GM19239 (cell line): ENCODE measurements at places on chromosomes 3 and 15.

- no peak for DNase-seq
Measured at GRCh38 chr3:139830817-139831216, 104.2 kb upstream of the CLSTN2 start.

GRCh38 chr3:100209948-100210771, 50.6 kb upstream of the TBC1D23 start:
- DNase-seq, result peak; percentile 54

GRCh38 chr3:65619451-65619881, 419.3 kb downstream of the MAGI1 start:
- no peak for DNase-seq

DNA sequence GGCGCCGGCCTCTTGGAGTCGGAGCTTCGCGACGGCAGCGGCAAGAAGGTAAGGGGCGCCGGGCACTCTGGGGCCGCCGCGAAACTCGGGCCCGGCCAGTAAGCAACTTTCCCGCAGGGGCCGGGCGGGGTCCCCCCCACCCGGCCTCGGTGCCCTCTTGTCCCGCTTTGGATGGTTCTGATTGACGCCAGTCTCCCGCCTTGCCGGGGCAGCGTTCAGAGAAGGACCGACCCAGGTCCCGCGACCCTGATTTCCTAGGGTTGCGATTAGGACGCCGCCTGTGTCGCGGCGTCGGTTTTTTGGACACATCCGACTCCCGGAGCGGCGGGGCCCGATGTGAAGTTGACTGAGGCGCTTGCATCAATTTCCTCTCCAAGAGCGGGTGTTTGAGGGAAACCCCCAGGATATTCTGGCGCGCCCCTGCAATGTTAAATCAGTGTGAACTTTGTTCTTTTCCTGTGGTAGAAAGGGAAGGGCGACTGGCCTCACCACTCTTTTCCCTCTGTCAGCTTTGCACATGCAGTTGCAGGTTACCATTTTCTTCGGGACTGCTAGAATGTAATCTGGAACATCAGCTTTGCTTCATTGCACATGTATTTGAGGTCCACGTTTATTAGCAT, 755 bp downstream of the PDE8A start:
- no peak for DNase-seq

- DNase-seq, result no peak
Measured at GRCh38 chr3:126672340-126672739, 17.4 kb upstream of the TXNRD3 start.

- no peak for DNase-seq
Measured at GRCh38 chr3:187902041-187902471, 156.8 kb upstream of the BCL6 start.

- DNase-seq, result no peak
Measured at GRCh38 chr15:50257332-50257731, 8.2 kb downstream of the HDC start.

DNA sequence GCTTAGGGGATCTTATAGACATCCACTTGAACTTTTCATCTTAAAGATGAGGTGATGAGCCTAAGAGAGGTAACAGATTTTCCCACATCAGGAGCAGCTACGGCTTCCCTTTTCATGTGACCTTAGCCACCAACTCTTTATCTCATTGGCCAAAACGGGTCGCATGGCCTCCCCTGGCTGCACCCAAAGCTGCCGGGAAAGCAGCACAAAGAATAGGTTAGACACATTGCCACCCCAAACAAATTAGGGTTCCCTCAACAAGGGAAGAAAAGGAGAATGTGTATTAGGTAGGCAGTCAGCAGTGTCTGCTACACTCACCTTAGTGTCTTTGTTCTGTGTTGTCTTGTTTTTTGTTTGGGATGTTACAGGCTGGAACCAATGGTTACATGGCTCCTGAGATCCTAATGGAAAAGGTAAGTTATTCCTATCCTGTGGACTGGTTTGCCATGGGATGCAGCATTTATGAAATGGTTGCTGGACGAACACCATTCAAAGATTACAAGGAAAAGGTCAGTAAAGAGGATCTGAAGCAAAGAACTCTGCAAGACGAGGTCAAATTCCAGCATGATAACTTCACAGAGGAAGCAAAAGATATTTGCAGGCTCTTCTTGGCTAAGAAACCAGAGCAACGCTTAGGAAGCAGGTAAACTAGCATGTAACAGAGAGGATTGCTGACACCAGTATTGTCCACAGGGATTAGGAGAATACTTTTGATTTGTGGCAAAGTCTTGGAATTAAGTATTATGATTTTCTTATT, 44.2 kb downstream of the GRK7 start:
- DNase-seq, result no peak

- DNase-seq, result no peak
Measured at GRCh38 chr3:198022604-198023003, 62.6 kb downstream of the LMLN start.

GRCh38 chr15:65101411-65101890, 13.5 kb downstream of the UBAP1L start:
- peak; percentile 72 for DNase-seq

- DNase-seq, result no peak
Measured at GRCh38 chr15:98694161-98694560, 45.8 kb downstream of the IGF1R start.

DNA sequence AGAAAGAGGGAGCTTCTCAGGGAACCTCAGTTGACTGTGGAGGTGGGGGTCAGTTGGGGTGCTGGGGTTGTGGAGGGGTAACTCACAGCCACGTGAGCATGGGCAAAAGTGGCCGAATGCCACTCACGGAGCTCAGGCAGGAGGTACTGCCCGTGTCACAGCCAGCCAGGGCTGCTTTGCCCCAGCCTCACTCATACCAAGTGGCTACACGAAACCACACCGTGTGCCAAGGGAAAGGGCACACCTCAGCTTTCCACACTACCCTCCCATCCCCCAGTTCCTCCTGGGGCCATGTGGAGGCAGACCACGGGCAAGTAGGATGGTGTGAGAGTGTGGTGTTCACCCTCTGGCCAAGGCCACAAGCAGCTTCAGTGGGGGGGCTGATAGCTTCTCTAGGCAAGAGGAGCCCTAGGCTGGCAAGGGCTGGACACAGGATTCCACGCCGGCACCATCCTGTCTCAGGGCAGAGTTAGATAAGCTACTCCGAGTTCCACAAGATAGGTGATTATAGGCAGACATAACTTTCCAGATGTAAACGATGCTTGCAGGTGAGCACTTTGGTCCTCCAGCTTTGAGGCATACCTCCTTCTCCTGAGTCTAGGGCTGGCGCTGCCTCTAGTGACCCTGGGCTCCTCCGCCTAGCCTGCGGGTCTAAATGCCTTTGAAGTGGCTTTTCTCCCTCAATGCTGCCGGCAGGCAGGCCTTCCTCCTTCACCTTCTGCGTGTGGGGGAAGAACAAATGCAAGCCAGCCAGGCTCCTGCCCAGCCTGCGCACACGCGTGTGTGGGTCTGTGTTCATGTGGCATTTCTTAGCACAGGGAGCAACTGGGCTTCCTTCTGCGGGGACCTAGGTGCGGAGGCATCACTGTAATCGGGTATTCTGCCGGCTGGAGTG, 25.0 kb downstream of the RGMA start:
- DNase-seq, result no peak

DNA sequence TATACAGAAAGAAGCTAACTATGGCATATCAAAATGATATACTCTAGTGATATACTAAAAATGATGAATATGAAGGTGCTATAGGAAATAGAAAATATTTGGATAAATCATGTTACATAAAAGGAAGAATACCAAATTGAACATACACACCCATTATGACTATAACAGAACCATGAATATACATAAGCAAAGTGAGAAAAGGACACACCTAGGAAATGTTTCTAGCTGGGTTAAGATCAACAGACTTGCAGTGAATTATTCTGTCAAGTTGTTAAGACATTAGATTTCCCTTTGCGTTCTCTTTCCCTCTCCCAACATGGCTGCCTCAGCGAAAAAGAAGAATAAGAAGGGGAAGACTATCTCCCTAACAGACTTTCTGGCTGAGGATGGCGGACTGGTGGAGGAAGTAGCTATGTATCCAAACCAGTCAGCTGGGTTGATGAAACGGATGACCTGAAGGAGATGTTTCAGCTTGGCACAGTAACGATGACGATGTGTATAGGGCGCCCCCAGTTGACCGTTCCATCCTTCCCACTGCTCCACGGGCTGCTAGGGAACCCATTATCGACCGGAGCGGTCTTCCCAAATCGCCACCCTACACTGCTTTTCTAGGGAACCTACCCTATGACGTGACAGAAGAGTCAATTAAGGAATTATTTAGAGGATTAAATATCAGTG, 20.2 kb upstream of the PARP14 start:
- no peak for DNase-seq

- DNase-seq, result no peak
Measured at GRCh38 chr3:126672741-126673140, 17.8 kb upstream of the TXNRD3 start.

DNA sequence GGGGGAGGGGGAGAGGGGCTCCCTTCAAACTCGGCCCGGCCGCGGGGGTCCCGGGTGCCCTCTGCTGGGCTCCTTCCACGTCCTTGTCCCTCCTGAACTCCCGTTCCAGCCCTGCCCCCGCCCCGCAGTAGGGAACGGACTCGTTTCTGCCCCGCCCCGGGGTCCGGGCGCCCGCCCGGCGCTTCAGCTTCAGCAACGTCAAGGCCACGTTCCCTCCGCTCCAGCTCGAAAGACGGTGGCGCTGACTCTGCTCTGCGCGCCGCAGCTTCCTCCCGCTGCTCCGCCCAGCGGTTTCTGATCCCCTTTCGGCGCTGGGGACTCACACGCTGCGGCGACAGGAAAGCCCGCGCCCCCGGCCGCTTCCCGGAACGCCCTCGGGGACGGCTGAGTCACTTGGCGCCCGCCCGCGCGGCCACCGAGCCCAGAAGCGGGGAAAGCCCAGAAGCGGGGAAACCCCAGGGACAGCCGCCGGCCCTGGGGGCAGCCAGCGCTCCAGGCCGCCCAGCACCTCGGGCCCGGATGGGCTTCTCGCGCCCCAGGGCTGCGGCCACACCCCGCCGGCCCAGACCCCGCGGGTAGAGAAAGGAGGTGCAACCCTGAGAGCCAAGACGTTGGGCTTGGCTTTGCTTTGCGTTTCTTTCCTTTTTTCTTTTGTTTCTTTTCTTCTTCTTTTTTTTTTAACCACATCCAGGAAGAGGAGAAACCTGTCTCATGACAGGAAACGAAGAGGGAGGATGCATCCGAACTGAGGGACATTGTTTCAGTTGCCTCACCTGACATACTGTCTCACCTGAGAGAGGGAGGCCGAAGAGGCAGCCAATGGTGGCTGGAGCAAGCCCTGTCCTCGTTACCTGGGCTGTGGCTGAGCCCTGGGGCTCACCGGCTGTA, 28.9 kb downstream of the ARHGAP31 start:
- DNase-seq, result peak; percentile 75

DNA sequence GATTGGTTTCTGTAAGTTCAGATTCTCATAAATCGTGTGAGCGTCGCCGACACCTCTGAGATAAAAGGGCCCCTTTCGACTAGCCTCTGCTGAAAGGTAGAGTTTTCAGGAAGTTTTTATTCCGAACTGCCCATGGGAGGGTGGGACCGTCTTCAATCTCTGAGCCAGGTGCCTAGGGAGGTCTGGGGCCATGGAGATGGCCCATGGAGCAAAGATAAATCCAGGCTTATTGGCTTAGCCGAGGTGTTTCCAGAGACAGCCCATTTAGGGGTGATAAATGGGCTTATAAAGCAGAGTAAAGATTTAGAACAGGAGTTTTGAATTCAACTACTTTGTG, 442 bp downstream of the QTRT2 start:
- no peak for DNase-seq

GRCh38 chr3:141410408-141410807, 42.1 kb downstream of the ZBTB38 start:
- DNase-seq, result no peak

- DNase-seq, result no peak
Measured at GRCh38 chr3:64853456-64853855, 165.7 kb upstream of the ADAMTS9 start.

DNA sequence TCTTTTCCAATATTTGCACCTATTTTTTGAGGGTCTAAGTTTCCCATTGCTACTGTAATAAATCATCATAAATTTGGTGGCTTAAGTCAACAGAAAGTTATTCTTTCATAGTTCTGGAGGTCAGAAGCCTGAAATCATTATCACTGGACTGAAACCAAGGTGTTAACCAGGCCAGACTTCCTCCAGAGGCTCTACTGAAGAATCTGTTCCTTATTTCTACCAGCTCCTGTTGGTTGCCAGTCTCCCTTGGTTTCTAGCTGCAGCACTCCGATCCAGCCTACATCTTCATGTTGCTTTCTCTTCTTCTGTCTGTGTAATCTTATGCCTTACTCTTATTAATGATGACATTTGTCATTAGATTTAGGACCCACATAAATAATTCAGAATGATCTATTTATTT, 22.0 kb upstream of the ARPP21 start:
- no peak for DNase-seq

DNA sequence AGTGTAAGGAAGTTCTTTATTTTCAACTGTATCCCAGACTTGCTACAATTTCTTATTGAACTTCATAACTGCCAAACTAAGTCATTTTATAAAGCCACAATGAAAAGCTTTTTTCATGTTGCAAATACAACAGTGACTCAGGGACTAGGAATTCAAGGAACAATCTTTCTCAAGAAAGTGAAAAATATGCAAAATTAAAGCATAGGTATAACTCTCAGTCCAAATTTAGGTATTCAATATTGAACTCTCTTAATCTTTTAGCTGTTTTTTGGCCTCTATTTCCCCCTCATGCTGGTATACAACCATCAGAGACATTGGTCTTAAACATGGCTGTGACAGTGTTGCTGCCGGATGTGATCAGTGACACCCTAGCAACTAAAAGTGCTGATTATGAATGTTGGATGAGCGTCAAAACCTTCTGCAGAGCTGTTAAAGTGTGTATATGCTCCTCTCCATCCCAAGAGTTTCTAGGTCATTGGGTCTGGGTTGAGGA, 476.9 kb downstream of the ZNF385D start:
- no peak for DNase-seq

- DNase-seq, result no peak
Measured at GRCh38 chr3:9600597-9600996, 47.0 kb upstream of the LHFPL4 start.

DNA sequence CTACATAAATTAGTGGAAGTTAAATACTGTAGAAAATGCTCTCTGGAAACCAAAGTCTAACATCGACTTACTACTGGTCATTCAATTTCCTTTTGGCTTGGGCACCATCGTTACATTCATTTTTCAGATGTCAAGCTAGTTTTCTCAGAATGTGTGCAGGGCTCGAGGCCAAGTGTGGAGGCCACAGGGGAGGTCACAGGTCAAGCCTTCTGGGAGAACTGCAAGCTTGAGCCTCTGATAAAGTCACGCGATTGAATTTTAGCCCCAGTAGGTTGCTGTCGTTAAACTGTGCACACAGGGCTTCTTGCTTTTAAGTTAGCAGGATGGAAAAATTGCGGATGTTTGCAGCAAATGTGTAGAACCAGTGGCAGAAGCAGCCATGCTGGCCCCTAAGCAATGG, 182.2 kb downstream of the APBA2 start:
- no peak for DNase-seq
